ENCODE measurements at places on chromosomes 6 and 20.

- no peak for DNase-seq
Measured at GRCh38 chr6:125853756-125854155, 63.0 kb downstream of the NCOA7 start.

DNA sequence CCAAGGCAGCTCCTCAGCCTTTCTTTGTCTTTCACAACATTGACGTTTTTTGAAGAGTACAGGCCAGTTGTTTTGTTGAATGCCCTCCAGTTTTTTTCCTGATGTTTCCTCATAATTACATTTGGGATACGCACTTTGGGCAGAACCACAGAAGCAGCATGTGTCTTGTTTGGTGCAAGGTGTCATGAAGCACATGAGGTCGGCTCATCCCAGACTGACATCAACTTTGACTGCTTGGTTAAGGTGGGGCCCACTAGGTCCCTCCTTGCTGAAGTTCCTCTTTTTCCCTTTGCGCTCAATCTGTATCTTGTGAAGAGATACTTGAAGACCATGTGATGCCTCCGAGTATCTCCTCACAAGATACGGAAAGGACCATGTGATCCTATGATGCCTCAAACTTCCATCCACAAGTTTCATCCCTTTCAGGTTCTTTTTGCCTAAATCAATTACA lies 10.5 kb downstream of the SNAI1 start:
- DNase-seq, result no peak

GRCh38 chr6:84059082-84059481 lies 25.5 kb downstream of the MRAP2 start:
- DNase-seq, result no peak

DNA sequence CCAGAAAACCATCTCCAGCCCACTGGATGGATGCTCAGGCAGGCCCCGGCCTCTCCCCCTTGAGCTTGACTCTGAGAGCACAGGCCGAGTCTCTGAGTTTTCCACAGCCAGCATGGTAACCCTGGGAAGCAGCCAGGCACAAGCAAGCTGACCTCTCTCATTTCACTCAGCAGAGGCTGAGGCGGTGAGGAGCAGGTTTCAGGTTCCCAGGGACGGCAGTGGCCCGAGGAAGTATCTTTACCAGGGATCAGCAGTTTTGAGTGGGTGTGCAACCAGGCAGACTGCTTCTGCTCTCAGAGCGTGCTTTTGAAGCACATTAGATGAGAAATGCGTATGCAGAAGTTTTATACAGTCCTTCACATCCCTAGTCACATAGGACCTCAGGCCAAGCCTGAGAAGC lies 12.6 kb downstream of the HCK start:
- no peak for DNase-seq

DNA sequence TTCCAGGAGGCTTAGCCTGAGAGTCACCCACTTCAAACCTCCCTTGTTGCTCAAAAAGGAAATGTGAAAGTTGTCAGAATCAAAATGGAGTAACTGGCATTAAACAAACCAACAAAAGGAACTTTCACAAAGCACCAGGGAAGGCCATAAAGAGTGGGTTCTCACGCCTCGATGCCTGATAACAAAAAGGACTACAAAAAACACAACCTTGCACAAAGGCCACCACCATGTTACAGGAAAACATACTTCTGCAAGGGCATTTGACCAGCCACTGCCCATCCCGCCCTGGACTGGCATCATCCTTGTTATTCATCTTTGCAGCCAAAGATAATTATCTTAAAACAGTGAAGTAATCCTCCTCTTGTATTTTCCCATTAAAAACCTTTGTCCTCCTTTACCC lies 34.8 kb downstream of the RNASET2 start:
- DNase-seq, result no peak

GRCh38 chr6:98295515-98296175 lies 538.7 kb upstream of the POU3F2 start:
- no peak for DNase-seq

DNA sequence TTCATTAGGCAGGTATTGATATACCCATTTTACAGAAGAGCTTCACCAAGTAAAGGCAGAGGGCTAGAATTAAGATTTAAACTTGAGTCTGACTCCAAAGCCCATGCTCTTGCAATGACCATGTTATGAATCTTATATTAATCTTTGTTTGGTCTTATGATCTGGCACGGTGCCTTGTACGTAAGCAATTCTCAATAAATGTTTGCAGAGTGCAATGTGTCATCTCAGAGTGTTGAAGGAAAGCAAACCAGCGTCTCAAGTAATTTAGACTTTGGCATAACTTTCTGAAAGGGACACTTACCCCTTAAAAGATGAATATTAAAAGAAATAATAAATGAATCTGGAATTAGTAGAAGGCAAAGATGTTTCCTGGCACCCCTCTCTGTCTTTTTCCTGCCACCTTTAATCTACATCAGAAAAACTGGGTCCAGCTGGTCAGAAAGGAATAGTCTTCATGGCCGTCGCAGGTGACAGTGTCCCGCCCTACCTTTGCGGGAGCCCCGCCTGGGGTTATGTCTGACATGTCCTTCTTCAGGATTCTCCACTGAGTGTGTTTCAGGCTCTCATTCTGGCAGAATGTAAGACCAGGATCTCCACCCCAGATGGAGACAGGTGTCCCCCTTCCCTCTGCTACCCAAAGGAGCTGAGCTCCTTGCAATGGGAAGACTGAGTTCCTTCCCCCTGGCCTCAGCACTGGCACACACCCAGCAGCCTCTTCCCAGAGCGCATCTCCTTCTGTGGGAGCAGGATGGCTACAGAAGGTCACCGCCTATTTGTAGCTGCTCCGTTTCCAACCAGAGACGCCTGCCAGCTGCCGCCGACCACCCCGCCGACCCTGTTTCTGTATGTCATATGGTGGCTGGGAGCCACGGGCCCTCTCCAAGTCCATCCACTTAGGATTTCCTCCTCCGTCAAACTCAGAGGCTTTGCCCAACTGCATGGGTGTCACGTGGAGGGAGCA lies 266.3 kb upstream of the ECI2 start:
- no peak for DNase-seq

DNA sequence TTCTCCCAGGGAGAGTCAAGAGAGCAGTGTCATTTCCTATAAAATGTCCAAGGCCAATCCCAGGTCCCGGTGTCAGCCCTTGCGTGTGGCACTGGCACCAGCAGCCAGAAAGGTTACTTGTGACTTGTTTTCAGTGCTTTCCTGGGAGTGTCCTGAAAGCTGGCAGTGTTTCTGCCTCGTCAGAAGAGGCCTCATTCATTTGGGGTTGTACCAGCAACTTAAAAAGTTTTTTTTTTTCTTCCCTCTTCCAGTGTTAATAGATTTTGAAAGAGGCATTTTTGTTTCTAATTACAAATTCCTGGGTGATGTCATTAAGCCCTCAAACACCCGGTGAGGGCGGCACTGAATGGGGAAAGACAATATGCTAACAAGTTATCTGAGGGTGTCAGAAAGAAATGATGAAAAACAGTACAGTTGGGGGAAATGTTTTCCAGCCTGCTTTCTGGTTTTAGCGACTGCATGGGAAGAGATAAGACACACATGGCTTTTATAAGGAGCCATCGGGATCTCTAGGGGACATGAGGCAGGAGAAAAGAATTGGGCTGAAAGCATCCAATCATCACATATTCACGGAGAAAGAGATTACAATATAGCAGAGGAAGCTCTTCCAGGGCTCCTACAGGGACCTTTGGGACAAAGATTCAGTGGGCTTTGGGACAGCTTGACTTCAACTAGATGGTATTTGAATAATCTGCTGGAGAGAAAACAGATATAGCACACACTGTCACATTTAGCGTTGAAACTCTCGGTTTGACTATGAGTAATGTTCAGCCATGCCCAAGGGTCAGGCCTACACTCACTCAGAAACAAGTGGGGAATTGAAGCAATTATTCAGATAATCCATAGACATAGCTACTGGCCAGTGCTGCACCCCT lies 153.0 kb downstream of the BCAS1 start:
- DNase-seq, result no peak

- DNase-seq, result no peak
Measured at GRCh38 chr20:39107741-39108140, 145.6 kb downstream of the DHX35 start.

DNA sequence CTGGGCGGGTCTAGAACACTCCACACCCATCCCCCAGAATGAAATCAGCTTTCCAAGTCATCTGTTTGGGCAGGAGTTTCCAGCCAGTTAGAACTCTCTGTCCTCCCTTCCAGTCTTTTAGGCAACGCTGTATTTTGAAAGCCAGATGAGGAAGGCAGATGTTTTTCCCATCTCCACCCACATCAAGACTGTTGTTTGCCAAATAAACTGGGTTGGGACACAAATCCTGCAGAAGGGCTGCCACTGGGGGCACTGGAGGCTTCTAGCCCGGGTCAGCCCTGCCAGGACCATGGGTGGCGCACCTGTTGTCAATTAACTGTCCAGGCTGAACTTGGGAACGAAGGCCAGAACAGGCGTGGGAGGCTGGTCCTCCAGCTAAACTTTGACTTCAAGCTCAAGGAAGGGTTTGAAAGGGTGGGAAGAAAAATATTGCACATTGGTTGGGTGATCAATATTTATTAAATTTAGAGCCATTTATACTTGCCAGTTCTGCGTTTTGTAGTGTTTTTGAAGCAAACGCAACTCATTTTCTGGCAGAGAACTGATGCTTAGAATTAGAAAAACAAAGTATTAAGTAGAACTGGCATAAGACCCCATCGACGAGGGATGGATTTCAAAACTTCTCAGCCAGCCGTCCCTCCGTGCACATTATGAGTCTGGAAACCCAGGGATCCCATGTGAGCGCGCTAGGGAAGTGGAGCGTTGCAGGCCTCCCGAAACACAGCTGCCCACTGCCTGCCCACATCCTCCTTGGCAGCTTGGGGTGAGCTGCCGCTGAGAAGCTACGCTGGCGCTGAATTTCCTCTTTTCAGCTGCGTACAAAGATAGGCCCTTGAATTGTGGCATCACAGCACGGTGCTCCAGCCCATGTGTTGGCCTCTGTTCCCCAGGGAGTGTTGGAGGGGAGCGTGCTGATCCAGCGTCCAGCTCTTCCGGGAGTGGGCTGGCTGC lies 297.4 kb downstream of the QKI start:
- DNase-seq, result no peak

DNA sequence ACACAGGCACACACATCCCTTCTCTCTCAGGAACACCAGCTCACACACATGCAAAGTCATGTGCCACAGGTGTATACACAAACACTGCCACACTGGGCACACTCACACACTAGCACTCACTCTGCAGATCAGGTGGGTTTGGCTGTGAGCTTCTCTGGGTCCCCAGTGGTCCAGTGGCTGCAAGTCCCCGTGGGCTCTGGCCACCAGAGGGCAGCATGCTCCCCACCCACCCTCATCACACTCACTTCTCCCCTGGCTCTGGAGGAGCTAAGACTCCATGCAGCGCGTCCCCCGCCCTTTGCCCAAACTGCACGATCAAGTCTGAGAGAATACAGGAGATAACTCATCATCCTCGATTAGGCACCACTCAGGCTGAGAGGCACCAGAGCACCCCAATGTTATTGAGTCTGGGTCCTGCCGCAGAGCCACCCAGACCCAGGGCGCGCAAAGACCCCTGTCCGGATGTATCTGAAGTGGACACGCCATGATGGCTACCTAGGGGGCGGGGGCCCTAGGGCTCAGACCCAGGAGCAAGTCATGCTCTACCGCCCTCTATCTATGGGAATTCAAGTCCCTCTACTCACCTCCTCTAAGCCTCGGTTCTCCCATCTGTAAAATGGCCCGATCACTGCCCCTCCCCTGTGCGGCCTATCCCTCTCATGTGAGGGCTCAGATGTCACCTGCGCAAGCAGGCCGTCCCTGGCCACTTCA lies 90.5 kb downstream of the GRM4 start:
- DNase-seq, result no peak

DNA sequence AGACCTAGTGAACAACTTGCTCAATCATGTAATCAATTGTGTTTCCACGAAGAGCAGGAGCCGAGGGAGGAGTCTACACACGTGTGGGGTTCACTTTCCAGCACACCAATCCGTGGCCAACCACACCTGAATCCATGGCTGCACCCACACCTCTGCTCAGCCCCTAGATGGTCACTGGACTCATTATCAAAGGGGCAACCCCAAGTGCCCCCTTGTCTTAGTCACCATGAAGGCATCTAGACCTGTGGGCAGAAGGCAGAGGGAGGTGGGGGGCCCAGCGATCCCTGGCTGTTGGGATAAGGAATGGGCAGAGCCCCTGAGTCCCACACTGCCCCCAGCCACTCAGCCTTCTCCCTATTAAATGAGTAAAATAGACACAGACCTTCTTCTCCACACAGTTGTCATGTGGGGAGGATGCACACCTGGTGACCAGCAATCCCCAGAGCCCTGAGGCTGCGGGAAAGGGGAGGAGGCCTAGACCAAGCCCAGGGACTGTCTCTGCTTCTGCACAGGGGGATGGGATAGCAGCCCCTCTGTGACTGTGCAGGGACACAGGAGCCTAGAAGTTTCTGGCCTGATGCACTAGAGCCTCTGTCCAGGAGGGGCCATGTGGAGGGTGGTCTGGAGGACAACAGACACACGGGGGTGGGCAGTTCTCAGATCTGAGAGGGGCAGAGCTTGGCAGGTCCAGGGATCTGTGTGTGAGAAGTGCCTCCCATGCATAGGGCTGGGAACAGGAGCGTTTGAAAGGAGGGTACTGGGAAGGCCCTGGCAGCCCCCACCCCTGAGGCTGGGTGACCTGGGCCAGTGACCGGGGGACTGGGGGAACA lies 1.9 kb upstream of the RAET1L start:
- DNase-seq, result no peak

DNA sequence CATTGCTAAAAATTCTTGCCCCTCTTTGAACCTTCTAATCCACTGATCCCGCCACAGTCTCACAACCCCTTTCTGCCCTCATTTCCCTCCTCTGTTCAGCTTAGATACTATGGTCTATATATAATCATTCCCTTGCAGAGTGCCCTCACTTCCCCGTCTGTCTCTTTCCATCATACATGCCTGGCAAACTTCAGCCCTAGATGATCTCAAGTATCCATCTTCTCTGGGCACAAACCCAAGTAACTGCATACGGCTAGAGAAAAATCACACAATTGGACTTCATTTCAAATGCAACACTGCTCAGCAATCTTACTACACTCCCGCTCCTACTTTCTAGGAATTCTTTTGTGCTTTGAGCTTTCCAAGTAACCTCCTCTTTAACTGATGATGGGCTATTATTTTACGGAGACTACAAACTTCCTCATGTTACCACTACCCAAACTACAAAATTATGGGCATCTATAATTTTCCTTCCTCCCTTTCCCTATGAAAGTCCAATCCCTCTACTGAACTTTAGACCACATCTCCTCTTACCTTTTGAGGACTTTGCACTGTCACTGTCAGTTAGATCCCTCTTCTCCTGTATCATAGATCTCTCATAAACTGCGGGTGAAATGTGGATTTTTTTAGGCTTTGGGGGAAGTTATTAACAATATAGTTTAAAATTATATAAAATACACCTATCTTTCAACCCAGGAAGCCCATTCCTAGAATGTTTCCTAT lies 135.6 kb downstream of the BTBD9 start:
- DNase-seq, result no peak

DNA sequence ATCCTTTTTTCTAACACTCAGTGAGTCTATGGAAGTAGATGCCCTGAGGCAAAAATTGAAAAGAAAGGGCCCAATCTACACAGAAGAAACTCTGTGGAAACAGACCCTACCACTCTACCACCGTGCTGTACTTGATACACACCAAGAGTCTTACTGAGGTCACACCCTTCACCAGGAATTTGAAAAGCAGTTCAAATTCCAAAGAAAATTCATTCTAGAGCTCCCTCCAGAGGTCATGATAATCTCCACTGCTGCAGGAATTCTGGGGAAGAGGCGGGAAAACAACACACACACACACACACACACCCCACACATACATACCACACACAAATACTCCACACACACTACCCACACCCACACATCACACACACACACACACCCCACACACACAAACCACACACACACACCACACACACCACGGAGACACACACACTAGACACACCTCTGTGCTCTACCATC lies 336.8 kb downstream of the HDGFL1 start:
- no peak for DNase-seq

Data from brain pericyte (primary cell).